ENCODE measurements at places on chromosomes 16 and 17.

- DNase-seq: no peak
These were observed 118.4 kb upstream of the IRX5 start for GRCh38 chr16:54812229-54812628.

- DNase-seq: peak; percentile 50
These were observed 10.6 kb upstream of the TERF2 start for GRCh38 chr16:69396187-69397061.

DNA sequence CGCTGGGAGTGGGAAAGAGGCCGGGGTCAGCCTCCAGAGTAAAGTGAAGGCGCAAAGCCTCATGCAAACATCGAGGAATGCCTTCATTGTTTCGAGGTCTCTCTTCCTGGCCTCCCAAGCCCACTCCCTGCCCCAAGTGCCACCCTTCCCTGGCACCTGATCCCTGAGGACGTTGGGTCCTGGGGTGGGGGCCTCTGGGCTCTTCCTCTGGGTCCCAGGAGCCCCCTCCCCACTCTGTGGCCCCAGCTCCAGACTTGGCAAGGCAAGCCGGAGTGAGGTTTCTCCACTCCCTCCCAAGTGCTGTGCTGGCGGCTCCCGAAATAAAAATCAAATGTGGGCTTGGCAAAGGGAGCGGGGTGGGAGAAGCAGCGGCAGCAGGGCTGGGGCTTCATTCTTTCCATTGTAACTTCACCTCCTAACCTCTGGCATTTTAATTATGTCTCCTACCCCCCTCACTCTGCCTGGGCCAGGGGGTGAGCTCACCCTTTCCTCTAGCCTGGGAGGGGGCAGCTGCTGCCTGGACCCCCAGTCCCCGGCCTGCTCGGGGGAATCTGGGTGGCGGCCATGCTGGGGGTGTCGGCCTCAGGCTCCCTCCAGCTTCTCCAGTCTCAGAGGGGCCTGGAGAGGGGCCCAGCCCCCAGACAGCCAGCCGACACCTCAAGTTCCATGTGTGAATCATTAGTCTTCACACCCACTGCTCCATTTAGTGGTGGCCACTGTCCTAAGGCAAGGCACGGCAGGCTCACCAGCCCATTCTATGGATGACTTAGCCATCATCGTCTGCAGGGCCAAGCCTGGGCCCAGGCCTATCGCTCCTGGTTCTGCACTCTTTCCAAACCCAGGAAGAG is 14.6 kb upstream of the TMEM92 start:
- DNase-seq: no peak

DNA sequence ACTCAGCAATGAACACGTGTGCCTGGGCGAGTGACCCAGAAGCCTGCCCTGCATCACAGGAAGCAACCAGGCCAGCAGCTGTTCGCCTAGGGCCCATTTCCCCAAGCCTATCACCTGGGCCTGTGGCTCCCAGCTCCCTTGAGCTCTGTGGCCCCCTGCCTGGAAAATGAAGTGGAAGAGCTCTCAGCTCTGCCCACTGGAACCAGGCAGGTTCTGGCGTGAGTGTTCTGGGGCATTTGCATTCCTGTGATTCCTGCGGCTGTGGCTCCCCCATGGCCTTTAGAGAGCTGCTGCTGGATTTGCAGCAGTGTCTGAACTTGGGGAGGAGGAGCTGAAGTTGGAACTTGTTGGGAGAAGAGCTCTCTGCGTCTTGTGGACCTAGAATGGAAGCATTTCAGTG is 22.8 kb downstream of the PGS1 start:
- no peak for DNase-seq

GRCh38 chr16:15873301-15873700 is 15.1 kb downstream of the CEP20 start:
- DNase-seq: no peak

DNA sequence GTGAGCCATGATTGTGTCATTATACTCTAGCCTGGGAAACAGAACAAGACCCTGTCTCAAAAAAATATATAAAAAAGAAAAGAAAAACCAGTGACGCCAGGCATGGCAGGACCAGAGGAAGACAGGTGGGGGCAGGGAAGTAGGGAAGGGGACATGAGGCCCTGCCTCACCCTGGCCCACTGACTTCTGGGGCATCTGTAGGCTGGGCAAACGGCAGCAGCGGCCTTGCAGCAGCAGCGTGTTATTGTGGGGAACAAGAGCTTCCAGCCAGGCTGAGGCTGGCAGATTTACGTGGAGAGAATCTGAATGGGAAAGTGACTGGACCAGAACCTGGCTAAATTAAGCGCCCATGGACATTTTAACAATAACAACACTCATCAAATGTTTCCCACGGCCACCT is 19.4 kb downstream of the CMTM4 start:
- DNase-seq: no peak

DNA sequence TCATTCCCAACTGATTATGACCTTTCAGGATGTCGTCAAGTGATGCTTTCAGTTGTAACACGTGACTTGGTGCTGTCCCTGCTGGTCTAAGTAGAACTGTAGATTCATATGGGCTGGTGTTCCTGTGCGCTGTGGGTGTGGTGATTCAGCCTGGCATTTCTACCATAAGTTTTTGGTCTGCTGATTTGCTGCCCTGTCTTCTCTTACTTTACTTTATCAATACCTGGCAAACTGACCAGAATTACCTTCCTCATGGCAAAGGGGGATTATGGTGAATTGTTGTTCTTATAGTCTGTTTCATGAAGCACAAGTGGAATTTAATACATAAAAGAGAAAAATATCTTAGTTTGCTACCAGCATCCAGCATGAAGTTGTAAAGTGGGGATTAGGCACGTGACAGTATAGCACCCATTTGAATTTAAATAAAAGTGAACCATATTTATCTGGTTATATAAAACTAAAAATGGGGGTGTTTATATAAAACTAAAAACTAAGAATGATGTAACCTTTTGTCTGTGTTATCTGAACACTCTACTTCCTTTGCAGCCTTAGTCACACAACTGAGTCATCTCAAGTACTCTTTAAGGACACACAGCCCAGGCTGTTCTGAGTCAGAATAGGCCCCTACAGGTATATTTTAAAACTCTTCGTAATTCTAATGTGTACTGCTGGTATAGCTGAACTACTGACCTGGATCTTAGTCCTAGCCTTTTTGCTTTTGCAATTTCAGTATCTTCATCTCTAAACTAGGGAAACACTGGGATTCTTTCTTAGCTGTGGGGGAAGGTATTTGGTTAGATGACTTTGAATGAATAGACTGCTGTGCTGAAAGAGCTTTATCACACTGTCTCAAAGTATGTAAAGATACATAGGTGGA is 28.3 kb downstream of the TTC19 start:
- DNase-seq: peak; percentile 36

DNA sequence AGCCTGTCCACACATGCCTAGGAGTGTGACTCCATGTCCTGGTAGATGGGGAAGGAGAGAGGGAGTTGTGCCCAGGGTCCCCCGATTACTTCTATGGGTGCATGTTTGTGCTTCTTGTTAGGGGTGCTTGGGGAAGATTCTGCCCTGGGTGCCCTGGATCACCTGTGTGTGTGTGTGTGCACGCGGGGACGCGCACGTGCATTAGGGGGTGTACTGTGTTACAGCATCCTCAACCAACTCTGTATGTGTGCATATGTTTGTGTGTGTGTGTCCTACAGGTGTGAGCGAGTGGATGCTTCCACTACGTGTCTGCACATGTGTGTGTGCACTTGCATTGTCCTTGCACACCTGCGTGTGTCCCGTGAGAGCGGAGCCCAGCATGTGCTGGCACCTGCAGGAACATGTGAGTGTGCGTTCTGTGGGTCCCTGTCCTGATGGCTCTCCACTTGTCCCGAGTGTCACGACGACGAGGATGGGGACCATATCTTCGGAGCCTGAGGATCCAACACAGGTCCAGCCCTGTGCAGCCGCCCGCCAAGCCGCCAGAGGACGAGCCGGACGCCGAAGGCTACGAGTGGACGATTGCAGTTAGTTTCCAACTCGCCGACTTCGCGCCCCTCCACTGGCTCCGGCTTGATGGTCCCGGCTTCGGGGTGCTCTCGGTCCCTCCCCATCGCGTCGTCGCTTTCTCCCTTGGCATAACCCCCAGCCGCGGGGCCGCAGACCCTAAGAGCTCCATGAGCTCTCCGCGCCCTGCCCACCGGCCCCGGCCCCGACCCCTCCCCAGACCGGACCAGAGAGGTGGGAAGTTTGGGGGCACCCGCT is 6.0 kb upstream of the TBC1D3B start:
- no peak for DNase-seq

- peak; percentile 45 for DNase-seq
These were observed 7.5 kb downstream of the EIF1 start for GRCh38 chr17:41695954-41696757.

DNA sequence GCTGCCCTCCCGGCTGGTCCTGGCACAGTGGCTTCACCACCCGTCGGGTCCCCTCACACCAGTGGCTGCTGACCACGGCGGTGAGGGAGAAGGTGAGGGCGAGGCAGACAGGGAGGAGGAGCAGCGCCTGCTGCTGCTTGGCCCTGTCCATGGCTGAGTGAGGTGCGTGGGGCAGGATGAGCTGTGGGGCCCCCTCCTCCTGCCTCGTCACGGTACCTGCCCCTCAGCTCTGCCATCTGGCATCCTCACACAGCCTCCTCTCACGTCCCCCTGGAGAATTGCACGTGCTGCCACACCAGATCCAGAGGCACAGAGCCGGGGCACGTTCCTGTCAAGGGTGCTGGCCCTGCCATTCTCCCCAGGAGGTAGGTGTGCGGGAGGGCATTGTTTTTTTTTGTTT is at the start of gene GSG1L2:
Gene GSG1L2, minus strand, starts transcription at position 159 of the 400 bp plus-strand sequence. Its CDS starts 8 bp downstream, at position 151.
- DNase-seq: no peak

- DNase-seq: no peak
These were observed 952.6 kb upstream of the SOX9 start for GRCh38 chr17:71168053-71168741.

- DNase-seq: no peak
These were observed 34.6 kb downstream of the ERN1 start for GRCh38 chr17:64095144-64095882.

GRCh38 chr17:7213895-7214299 is 5.7 kb downstream of the DLG4 start:
- no peak for DNase-seq

DNA sequence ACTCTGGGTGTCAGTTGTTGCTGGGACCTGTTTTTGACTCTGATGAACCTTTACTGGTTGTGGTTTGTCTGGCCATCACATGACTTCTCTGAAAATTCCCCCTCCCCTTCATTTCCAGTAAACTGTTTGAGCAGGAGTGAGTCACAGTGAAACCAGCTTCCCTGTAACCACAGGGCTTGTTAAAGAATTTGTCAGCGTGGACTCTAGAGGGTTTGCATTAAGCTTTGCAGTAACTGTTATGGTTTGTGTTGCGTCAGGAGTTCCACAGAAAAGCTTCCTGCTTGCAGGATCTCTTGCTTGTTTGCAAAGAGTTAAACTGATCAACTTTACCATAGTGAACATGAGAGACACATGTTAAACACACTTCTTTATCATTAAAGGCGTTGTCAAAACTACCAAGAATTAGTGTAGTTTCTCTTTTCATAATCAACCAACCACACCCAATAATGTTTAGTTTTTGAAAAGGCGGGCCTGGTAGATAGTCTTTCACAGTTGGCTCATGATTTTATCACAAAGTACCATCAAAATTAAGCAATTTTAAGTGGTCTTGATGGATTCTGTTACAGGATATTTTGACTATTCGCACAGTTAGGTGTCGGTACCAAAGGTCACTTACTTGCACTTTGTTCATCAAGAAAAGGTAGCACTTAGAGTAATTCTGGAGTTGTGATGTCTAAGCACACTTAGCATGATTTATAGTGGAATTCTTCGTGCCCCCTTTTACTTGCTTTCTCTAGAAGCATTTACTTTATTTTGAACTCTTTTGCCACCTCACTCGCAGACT is 79.3 kb downstream of the VMP1 start:
- DNase-seq: peak; percentile 49

- no peak for DNase-seq
These were observed 173.7 kb downstream of the SOX9 start for GRCh38 chr17:72294487-72294893.

DNA sequence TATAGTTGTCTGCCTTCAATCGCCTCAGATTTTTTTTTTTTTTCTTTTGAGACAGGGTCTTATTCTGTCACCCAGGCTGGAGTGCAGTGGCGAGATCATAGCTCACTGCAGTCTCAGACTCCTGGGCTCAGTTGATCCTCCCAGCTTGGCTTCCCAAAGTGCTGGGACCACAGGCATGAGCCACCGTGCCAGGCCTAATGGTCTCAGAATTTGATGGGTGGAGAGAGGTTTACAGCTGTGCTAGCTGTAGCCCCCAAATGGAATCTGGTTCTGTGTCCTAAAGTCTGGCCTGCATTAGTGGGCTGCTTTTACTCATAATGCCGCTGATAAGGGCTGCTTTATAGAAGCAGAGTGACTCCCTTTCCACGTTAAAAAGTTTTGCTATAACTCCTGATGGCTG is 5.1 kb downstream of the ZNRF1 start:
- DNase-seq: no peak

- DNase-seq: no peak
These were observed 17.9 kb upstream of the SMIM5 start for GRCh38 chr17:75615301-75615700.

- no peak for DNase-seq
These were observed 201.7 kb upstream of the PSMD7 start for GRCh38 chr16:74094962-74095361.

DNA sequence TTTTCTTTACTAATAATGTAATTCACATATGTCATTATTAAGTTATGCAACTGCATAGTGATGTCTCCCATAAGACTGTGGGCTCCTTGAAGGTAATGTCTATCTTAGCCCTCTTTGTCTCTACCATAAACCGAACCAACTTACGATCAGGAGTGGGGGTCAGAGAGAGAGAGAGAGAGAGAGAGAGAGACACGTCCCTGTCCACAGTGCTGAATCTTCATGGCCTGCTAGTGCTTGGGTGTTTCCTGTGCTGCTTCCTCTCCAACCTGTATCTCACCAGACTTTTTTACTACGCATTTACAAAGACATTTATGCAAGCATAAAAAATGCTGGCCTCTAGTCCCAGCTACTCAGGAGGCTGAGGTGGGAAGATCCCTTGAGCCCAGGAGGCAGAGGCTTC is 52.2 kb upstream of the HAPSTR1 start:
- no peak for DNase-seq

DNA sequence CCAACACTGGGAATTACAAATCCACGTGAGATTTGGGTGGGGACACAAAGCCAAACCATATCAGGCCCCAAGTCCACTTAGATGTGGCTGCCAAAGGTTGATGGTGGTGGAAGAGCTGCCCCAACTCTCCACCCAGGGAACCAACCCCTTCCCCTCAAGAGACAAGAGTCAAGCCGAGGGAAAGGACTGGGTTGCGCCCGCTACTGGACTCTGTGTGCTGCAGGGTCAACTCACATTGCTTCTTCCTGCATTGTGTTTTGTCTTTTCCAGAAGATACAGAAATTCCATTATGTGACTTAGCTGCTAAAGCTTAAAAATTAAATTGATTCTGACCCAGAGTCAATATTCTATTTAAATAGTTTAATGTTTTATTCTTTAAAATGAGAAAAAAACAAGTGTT is 58.5 kb downstream of the ADAMTS18 start:
- DNase-seq: no peak

GRCh38 chr17:7557775-7558543 is 591 bp upstream of the TNFSF13 start:
- DNase-seq: no peak

- no peak for DNase-seq
These were observed 11.0 kb upstream of the KRT17 start for GRCh38 chr17:41635121-41636097.

- no peak for DNase-seq
These were observed 94.3 kb downstream of the TBC1D16 start for GRCh38 chr17:79941088-79942010.
